HCEC 1CT (cell line): ENCODE measurements at places on chromosomes 6 and 20.

- DNase-seq = no peak
Observed at GRCh38 chr6:33198159-33198852, 2.2 kb downstream of the RXRB start.

DNA sequence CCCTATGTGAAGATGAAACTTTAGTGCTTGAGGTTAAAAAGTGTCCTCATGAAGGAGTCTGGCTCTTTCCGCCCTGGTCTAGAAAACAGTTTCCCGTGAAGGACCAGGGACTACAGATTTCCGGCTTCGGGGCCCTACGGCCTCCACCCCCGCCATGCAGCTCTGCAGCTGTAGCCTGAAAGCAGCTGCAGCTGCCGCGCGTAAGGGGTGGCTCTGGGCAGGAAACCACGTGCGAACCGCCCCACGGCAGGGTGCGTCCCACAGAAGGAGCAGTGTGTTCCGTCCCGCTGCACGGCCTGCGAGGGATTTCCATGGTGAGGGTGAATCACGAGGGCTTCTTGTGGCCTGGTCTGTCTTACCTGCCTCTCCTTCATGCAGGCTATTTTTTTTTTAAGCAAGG, 117.0 kb downstream of the ERMARD start:
- DNase-seq = no peak

- DNase-seq = no peak
Observed at GRCh38 chr20:34532756-34533155, 16.5 kb downstream of the DYNLRB1 start.

DNA sequence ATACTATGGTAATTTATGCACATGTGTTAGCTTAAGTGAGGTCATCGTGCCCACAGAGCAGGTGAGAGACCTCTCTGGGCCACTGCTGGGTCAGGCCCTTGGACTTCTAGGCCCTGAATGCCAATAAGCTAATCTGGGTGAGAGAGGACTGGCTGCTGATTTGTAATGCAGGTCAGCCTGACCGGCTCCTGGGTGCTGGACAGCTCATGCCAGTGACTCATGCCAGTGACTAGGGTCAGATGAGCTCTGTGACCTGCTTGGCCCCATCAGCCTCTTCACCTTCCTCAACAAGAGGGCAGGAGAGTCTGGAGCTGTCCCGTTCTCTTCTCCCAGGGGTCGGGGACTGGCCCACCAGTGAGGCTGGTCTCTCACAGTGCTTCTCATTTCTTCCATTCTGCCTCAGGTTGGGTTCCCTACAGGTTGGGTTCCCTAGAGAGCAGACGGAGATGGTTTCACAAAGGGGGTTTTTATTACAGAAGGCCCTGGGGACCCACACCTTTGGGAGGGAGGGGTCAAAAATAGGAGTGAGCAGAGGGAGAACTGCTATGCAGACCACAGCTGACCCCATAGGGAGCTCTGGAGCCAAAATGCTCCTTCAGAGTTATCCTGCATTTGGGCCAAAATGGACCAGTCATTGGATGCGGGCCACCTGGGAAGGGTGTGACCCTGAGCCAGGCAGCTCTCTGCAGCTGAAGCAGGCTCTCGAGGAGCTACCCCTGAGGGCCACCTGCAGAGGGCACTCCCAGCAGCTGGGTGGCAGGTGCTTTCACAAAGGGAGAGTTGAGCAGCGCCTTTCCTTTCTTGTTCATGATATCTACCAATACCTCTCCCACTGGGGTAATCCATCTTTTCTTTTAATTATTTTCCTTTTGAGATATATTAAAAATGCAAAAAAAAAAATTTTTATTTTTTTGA, 2.2 kb upstream of the OXT start:
- DNase-seq = peak; percentile 39

DNA sequence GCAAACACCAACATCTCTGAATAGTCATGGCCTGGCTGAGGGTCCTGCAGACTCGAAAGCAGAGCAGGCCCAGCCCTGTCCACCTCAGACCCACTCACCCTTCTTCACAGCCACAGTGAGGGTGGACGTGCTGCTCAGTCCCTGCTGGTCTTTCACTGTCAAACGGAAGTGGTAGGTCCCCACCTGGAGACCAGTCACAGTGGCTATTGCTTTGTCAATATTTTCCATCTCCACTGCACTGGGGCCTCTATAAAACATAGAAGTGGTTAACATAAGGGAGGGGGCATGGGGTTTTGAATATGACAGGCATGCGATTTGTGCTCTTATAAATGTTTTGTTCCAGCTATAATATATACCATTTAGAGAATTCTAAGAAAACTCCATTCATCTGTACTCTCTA, 73.9 kb downstream of the ALDH5A1 start:
- no peak for DNase-seq

GRCh38 chr6:131894493-131895424, 56.4 kb downstream of the CCN2 start:
- no peak for DNase-seq

- DNase-seq = peak; percentile 56
Observed at GRCh38 chr6:166465671-166466087, 82.9 kb upstream of the MPC1 start.

- no peak for DNase-seq
Observed at GRCh38 chr6:77245026-77245425, 218.3 kb downstream of the HTR1B start.

GRCh38 chr20:63166193-63167020, 49.5 kb downstream of the YTHDF1 start:
- no peak for DNase-seq

- no peak for DNase-seq
Observed at GRCh38 chr6:126909493-126909892, 209.0 kb upstream of the RSPO3 start.

DNA sequence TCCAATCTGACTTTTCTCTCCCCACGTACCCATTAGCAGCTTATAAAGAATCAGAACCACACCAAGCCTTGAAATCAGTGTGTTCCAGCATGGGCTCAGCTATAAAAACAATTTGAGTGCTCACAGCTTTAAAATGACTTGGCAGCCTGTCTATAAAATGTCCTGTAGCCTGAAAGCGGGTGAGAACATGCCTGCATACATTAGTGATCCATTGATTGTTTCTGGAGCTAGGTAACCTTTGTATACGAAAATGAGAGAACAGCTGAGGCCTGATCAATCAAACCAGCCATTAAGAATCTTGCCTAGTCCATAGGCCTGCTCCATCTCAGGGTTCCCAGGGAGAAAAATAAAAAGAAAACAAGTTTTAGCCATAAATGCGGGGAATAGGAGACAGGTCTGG, 245.8 kb upstream of the SULF2 start:
- DNase-seq = no peak
